Stimulated activated naive CD4-positive, alpha-beta T cell (primary cell): ENCODE measurements at places on chromosomes 12 and 14.

GRCh38 chr12:92504594-92504981 is 198.2 kb upstream of the PLEKHG7 start:
- no peak for DNase-seq

- DNase-seq, result no peak
Observed at GRCh38 chr14:97539884-97540283, 742.7 kb downstream of the VRK1 start.

DNA sequence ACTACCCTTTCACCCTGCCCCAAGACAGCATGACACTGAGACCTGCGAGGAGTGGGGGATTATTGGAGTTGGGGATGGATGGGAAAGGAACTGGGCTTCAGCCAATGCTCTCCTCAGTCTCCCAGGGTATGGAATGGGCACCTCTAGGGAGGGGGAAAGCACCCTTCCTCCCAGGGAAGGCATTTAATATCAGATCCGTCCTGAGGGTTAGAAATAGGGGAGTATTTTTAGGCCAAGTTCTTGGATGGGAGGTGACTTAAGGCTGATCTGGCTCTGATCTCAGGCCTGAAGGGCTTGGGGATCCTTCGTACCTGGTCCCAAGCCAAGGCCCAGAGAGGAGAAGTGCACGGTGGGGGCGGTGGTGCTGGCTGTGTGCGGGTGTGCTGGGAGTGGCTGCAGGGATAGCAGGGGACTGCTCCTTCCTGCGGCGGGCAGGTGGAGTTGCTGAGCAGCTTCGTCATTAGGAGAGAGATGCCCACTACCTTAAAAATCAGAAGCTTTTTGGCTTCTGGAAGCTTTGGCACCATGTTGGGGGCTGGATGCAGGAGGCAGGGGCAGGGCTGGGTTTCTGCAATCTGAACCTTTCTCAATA is 7.0 kb upstream of the CEBPE start:
- DNase-seq, result no peak

DNA sequence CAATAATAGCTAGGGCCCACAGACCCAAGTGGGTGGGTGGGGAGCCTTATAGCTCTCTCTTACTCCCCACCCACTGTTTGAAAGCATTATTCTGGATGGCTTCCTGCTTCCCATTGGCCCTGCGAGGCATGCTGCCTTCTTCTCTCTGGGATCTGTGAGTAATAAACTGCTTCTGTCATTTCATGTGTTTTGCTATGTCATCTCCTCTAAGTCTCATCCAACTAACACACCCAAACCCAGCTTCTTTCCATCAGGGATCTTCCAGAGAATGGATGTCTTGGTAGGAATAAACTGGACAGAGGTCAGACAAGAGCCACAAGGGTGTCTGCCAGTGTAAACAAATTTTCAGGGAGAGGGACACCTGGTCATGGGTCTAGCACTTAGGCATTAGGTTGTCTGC is 66.4 kb upstream of the BDKRB2 start:
- no peak for DNase-seq

DNA sequence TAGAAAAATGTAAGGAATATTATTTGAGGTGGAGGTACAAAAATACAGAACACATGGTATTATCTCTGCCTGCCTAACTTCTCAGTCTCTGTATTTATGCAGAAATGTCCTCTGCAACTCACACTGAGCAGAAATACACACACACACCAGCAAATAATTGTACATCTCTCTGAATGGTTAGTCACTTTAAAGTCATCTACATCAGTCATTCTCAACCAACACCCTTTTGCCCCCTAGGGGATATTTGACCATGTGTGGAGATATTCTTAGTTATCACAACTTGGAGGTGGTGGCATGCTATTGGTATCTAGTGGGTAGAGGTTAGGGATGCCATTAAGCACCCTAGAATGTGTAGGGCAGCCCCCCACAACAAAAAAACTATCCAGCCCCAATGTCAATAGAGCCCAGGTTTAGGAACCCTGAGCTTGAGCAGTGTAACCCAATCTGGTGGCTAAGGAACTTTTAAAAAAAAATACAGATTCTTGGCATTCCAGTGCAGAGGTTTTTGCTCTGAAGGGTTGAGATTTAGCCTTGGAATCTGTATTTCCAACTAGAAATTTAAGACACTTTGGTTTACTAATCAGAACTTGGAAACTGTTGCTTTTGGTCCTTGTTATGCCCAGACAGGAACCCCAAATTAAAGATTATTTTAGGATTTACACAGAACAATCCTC is 183.8 kb downstream of the TBX5 start:
- DNase-seq, result no peak

- DNase-seq, result no peak
Observed at GRCh38 chr14:104223101-104224041, 85.0 kb downstream of the KIF26A start.

DNA sequence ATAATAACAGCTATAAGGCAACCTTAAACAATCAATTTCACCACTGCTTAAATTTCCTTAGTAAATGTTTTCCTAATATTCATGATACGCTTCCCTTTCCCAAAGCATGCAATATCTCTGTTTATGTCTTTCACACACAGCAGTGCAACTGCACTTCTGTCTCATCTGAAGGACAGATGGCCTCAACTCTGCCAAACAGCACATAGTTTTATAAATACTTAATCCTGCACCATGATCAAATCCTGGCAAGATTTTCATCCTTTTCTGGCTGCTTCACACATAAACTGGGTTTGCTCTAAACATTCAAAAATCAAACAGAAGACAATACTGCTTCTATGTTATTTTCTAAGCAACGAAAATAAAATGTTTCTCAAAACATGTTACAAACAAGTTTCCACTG is 266.3 kb downstream of the ITPR2 start:
- no peak for DNase-seq

GRCh38 chr12:104083769-104084475 is 19.6 kb downstream of the HCFC2 start:
- DNase-seq, result no peak

- DNase-seq, result peak; percentile 41
Observed at GRCh38 chr12:53955036-53955775, 503 bp downstream of the HOXC12 start.

DNA sequence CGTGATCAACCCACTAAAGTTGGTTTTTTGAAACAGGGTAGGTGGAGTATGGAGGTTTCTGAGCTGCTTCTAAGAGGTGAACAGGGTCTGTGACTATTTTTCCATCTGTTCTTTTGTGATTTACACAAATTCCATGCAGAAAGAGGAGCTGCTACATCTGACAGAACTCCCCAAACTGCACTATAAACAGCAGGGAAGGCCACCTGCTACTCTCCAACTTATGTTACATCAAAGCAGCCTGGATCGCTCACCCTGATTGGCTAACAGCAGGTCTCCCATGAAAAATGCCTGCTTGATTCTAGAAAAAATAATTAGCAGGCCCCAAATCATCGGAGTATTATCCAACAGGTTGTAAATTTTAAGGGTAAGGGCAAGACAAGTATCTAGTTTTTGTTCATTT is 282.9 kb upstream of the FLRT2 start:
- no peak for DNase-seq

GRCh38 chr12:2276288-2277033 is 223.7 kb downstream of the CACNA1C start:
- no peak for DNase-seq

DNA sequence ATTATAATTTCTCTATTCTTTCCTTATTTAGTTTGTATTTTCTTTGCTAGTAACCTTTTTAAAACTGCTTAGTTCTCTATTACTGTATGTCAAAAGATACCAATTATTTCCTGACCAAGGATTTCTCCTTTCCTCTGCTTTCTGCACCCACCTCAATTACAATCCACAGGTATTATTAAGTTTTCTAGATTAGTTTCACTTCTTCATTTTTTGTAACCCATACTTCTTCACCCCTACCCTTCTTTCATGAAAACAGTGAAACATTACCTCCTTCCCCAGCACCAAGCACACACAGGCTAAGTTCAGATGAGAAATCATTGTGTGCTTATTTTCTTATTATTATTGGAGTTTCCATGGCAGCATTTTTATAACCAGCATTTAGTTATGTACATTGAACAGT is 318.5 kb upstream of the MDGA2 start:
- no peak for DNase-seq

DNA sequence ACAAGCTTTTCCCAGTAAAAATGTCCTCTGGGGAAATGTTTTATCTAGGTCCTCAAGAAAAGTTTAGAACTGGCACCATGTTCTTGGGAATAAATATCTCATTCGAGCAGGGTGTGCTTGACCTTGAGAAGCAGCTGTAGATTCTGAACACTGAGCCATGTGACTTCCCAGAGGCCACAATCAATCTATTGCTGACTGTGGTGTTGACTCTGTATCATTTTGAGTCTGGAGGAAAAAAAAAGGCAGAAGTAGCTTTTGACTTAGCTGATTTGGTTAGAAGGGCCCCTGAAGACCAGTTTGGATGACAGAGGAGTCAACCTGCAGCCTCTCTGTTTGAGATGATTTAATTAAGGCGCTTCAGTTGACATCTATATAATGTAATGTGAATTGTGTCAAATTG is 592.4 kb upstream of the SEL1L start:
- no peak for DNase-seq

DNA sequence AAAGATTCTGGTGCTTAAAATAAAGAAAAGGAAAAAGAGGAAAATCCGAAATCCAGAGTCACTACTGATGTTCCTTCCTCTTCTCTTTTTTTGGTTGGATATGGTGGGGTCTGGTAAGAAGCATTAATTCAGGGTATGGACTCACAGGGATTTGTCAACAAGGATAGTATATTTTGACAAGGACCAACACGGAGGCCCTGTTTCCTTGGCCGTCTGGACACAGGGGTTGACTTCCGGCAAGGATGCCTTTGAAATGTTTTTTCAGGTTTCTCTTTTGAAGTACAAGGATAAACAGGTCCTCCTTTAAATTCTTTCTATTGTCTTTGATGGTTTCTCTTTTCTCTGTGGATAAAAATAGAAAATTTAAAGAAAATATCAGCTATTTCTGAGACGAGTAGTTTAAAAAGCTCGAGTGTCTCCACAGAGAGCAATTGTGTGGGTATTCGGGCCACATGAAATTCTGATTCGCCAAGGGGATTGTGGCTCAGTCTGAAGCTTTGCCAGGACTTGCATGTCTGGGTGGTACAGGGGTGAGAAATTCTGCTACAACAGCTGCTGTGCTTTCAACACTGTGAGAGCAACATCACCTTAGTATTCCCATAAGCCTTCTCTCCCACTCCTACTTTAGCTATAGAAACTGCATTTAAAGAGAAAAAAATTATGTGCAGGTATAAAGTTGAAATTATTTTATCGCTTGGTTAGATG is 88.5 kb upstream of the CSRP2 start:
- DNase-seq, result no peak

GRCh38 chr14:50229681-50230080 is 1.7 kb downstream of the SOS2 start:
- no peak for DNase-seq

DNA sequence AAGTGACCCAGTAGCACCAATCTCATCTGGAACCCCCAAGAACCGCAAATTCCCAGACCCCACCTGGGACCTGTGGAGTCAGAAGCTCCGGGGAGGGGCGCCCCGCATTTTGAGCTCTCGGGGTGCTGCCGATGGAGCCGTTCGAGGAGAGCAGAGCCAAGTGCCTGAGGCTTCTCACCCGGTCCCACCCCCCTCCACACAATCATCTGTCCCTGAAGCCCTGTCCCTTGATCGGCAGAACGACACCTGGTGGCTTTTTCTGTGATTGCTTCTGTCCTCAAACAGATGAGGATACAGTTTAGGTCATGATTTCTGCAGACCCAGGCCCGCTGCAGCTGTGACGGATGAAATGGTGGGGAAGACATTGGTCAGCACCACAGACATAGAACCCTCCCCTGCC is 74.7 kb downstream of the NOC4L start:
- DNase-seq, result peak; percentile 48

DNA sequence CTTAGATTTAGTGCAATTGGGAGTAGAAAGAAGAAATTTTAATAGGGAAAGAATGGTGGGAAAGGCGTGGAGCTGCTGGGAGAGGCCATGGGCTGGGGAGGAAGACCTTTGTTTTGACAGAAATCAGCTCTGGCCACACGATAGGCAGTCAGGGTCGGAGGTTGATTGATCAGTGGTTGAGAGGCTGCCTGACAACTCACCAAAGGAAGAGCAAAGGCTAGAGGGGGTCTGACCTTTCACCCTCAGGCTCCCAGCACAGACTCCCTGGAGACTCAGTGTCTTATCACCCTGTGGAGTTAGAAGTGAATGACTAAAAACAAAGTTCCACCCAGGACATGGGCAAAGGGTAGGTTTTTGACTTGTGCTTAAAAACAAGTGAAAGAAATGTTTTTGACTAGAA is 18.0 kb upstream of the NKX2-8 start:
- no peak for DNase-seq

DNA sequence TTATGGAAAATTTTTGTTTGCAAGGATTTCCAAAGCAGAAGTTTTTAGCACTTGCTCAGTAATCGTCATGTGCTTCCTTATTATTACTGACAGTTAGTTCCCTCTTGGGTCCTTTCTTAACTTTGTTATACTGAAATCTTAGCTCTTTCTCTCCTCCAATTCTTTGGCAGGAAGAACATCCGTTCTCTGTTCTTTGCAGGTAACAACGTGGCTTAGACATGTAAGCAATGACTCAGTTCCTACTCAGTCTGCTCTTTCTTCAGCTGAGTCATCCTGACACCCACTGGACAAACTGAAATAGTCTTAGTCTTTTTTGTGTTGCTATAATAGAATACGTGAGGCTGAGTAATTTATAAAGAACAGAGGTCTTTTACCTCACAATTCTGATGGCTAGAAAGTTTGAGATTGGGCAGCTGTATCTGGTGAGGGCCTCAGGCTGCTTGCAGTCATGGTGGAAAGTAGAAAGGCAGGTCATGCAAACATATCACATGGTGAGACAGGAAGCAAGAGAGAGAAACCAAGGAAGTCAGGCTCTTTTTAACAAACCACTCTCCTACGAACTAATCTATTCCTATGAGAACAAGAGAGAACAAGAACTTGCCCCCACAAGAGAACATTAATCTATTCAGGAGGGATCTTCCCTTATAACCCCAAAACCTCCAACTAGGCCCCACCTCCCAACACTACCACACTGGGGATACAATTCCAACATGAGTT is 49.2 kb downstream of the TESPA1 start:
- DNase-seq, result no peak

DNA sequence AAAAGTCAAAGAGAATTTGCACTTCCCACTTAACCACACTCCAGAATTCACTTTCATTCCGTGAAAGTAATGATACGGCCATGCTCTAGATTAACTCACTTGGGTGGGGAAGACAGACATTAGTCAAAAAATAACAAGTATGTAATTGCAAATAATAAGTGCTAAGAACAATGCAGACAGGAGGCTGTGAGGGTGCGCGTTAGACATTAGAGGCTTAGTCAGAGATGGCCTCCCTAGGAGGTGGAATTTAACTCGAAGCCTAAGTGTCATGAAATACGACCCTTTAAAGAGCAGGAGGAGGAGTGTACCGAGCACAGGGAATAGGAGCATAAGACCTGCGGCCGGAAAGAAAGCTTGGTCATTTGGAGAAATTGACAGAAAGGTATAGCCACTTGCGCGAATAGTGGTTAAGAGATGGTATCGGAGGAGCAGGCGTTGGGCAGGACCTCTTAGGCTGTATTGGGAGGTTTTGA is 628 bp downstream of the SNRPF start:
- DNase-seq, result no peak
